Panc1 (cell line): ENCODE measurements at places on chromosomes 12 and 14. TPM values are rescaled to one million over a fixed set of nuclear protein-coding genes. Genes with fewer than 3 reads are reported as not detected.
A peak's percentile ranks its signal among the peaks of the same experiment; 100 is the strongest.

DNA sequence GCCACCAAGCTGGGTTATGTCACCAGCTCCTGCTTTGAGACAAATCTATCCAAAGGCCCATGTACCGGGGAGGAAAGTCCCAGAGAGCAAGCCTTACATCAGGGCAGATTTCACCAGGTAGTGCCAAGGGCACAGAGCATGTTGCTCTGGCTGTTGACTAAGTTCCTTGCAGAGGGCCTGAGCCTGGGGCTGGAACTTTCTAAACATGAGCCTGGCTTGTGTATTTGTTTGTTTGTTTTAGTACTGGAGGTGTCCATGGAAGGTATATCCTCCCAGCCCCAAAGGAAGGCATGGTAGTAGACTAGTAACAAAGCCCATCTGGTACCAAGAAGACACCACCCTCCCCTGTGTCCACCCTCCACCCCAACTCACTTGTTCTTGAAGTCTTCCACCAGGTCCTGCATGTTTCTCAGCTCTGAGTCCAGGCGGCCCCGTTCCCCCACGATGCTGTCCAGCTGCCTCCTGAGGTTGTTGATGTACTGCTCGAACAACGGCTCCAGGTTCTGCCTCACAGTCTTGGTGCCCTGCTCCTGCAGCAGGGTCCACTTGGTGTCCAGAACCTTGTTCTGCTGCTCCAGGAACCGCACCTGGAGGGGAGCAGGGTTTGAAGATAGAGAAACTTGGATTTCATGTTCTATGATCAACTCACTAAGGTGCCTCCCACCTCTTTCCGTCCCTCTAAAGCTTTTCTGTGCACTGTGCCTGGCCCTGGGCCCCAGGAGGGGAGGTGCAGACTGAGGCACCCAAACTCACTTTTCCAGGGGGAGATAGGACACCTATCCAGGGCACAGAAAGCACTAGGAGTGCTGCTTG lies 1.4 kb downstream of the KRT5 start:
- no peaks in the 10 kb centered on the region for H3K27me3 ChIP-seq
- H3K4me3 ChIP-seq, result no peak overlapping the region
- H3K4me1 ChIP-seq, result peaks cover 8% of the 10 kb centered on the region; the same call in 1 of the 2 replicates
- DNase-seq, result no peak

DNA sequence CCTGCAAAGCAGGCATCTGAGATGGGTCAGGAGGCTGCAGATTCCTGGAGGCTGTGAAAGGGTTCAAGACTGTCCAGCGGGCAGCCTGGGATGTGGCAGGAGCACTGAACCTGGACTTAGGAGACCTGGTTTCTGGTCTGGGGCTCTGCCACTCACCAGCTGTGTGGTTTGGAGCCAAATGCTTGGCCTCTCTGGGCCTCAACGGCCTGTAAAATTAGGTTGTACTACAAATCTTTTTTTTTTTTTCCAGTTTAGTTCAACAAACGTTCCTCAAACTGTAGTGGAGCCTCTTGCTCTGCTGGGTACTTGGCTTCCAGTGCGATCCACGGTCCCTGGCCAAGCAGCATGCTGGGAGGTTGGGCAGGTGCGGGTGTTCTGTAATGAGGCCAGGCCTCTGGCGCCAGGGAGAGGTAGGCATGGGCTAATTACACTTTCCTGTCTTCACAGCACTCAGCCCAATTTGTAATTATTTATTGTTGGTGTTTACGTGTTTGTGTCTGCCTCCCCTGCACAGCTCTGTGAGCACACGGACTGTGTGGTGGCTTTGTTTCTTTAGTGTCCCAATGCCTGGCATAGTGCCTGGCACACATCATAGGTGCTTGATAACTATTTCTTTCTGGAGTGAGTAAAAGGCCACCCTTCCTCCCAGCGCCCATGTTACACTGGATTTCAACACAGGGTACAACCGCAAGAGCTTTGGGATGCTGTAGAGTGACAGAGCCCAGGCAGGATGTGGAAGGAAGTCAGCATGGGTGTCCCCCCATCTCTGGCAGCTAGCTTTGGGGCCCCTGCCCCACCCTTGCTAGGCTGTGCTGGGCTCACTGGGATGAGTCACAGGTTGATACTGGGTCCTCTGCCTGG lies 5.8 kb upstream of the KRT80 start:
- H3K4me3 ChIP-seq, result no peak overlapping the region
- peak overlapping the region; percentile 65 for H3K27ac ChIP-seq
- H3K4me1 ChIP-seq, result peaks cover 62% of the 10 kb centered on the region
- H3K27me3 ChIP-seq, result no peaks in the 10 kb centered on the region
- DNase-seq, result no peak

DNA sequence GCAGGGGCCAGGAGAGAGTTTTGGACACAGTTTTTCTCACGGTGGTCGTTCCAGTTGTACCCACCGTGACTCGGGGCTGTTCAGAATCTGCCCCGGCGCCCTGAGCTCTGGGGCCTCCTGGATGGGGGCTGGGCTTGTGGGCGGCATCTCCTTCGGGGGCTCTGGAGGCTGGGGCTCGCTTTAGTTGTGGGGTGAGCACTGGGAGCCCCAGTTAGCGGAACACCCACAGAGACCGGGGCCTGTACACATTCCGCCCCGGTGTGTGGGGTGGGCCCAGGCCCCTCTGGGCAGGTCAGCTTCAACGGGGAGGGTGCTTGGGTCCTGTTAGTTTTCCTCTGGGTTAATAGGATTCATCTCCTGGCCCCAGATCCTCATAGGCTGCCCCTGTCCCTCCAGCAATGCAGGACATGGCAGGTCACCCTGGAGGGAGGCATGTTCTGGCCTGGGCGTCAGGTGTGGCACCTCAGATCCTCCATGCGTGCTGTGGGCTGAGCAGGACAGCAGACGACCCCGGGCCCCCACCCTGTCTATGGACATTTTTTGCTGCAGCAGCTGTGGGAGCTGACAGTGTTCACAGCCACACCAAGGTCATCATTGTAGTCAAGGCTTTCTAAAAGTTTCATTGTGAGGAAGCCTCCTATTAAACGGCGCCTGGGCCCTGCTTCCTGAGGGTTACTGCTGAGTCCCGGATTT lies 393.2 kb downstream of the TMEM121 start:
- H3K27me3 ChIP-seq, result no peaks in the 10 kb centered on the region
- no peak overlapping the region for H3K27ac ChIP-seq
- H3K4me3 ChIP-seq, result no peak overlapping the region

DNA sequence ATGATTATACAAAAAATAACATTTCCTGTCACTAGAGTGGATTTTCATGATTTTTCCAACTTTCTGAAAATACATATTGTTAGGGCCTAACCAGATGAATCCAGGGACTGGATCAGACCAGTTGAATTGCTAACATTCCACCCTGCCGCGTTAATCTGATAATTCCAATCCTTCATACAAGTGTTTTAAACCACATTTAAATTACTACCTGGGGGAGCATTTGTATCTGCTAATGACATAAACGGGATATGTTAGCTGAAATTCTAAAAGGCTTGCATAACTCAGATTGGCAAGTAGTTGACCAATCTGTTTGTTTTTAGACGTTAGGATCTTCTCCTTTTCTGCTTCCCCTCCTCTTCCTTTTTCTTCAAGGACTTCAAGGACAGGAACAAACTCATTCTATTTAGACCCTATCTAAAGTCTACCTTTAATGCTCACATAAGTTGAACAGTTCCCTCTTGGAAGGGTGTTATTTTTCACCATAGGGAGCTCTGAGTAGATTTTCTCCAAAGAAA lies 239.0 kb downstream of the ADAMTS20 start:
- no peak overlapping the region for H3K4me3 ChIP-seq
- no peaks in the 10 kb centered on the region for H3K4me1 ChIP-seq
- no peak for DNase-seq
- H3K27me3 ChIP-seq, result no peaks in the 10 kb centered on the region

DNA sequence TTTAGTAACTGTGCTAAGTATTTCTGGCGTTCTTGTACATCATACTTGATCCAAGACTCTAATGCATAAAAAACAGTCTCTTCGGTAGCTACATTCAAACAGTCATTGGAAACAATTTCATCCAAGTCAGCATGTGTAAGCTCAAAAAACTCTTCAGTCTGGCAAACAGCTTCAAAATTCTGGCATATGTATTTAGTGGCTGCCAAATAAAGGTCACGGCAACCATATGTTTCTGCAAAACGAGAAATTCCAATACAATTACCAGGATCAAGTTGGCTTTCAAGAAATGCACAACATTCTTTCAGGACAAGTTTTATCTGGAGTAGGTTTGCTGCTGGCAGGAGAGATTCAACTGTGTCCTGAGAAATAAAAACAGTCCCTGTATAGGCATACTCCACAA lies 16.5 kb downstream of the KLHL28 start:
- H3K27ac ChIP-seq, result no peak overlapping the region
- no peaks in the 10 kb centered on the region for H3K4me1 ChIP-seq
- H3K36me3 ChIP-seq, result no peaks in the 10 kb centered on the region; the same call in 1 of the 2 replicates
- no peak overlapping the region for H3K4me3 ChIP-seq

GRCh38 chr14:99671235-99672224 lies 12.6 kb upstream of the CYP46A1 start:
- no peaks in the 10 kb centered on the region for H3K36me3 ChIP-seq
- no peaks in the 10 kb centered on the region for H3K27me3 ChIP-seq
- no peak overlapping the region for H3K4me3 ChIP-seq

- H3K4me3 ChIP-seq, result no peak overlapping the region
- H3K36me3 ChIP-seq, result no peaks in the 10 kb centered on the region
- no peak overlapping the region for H3K27ac ChIP-seq
- no peaks in the 10 kb centered on the region for H3K27me3 ChIP-seq
- H3K4me1 ChIP-seq, result no peaks in the 10 kb centered on the region
Measured at GRCh38 chr14:91341334-91341733, 76.3 kb downstream of the CCDC88C start.

DNA sequence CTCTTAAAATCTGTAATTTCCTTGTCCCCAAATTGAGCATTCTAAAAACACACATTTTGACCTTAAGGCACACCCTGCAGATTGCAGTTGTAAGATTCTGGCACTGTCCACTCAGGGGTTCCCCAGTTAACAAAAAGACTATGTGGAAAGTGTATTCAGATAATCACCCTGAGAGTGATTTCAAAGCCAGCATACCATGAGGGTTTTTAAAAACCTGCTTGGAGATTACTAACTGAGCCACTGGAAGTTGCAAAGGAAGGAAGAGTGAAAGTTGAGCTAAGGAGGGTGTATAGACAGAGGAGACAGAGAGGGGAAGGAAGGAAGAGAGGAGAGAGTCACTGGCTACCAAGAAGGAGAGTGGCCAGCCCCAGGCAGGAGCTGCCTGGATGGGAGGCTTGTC lies 82.6 kb downstream of the EML1 start:
- H3K4me3 ChIP-seq, result no peak overlapping the region
- no peaks in the 10 kb centered on the region for H3K27me3 ChIP-seq
- no peaks in the 10 kb centered on the region for H3K4me1 ChIP-seq
- H3K36me3 ChIP-seq, result no peaks in the 10 kb centered on the region
- H3K27ac ChIP-seq, result no peak overlapping the region
- DNase-seq, result no peak

DNA sequence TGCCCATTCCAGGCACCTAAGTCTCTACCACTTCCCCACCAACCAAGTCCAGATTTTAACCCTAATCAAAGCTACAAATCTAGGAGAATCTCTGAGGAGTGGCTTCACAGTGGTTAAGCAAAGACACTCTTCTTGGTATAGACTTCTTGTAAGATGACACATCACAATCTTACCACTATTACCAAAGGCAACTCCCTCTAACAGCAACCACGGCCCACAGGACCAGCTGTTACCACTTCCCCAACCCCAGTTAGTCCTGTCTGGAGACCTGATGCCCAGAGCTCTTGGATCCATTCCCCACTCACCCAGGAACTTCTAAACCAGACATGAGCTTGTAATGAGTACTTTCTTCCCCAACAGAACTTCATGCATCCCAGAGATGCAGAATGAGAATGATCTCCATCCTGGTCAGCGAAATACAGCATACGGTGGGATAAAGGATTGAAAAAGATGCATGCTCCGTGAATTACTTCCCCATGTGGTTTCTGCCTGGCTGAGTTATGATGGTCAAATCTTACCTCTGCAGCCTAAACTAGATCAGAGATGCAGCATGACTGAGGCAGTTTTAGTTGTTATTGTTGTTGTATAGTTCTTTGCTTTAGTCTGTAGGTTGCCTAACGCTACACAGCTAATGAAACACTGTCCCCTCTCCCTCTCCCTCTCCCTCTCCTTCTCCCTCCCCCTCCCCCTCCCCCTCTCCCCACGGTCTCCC lies 87.7 kb upstream of the FOXN3 start:
- H3K27me3 ChIP-seq, result no peaks in the 10 kb centered on the region
- no peaks in the 10 kb centered on the region for H3K36me3 ChIP-seq
- no peak for DNase-seq
- H3K27ac ChIP-seq, result no peak overlapping the region

GRCh38 chr12:43914923-43915468 lies 79.1 kb downstream of the TMEM117 start:
- H3K27me3 ChIP-seq, result no peaks in the 10 kb centered on the region
- DNase-seq, result no peak
- no peak overlapping the region for H3K4me3 ChIP-seq
- no peaks in the 10 kb centered on the region; the same call in 1 of the 2 replicates for H3K4me1 ChIP-seq
- H3K27ac ChIP-seq, result no peak overlapping the region

DNA sequence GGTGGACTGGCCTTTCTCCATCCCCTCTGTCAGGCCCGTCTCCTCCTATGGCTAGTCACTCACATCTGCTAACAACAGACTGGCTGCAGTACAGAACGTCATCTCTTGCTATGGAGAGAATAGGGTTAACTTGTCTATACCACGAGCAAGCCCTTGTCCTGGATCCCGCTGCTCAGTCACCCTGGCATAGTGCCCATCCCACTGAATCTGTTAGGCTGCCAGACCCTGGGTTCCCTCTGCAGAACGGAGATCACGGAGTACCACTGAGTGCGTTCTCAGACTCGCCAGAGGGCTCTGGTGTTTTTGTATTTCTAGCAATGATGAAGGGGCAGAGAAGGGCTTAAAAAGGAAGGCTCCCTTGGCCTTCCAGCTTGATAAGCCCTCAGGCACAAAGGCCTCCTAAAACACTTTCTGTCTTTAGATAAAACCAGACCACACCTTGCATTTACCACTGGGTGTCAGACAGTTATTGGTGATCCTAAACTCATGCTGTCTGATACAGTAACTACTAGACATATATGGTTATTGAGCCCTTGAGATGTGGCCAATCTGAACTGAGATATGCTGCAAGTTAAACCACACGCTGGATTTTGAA lies 6.3 kb upstream of the NRIP2 start:
- H3K36me3 ChIP-seq, result no peaks in the 10 kb centered on the region
- H3K4me3 ChIP-seq, result no peak overlapping the region
- H3K4me1 ChIP-seq, result no peaks in the 10 kb centered on the region

DNA sequence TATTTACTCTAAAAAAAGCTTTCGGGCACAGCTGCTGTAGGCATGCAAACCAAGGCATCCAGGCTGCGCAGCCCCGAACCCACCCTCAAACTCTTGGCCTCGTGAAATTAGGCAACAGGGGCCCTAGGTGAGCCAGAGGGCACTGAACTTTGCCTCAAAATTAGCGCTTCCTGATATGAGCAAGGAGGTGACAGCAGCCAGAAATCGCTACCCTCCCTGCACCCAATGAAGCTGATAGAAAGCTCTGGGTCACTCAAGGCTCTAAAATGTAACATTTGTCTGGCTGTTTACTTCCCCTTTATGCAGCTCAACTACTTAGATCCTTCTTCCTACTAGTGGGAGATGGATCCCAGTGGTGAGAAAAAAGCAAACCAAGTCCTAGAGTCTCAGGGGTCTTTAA lies 61.8 kb downstream of the PITPNM2 start:
- peak overlapping the region; percentile 72 for H3K27ac ChIP-seq
- H3K4me3 ChIP-seq, result no peak overlapping the region
- DNase-seq, result no peak
- H3K36me3 ChIP-seq, result no peaks in the 10 kb centered on the region
- peaks cover 59% of the 10 kb centered on the region for H3K4me1 ChIP-seq

- no peak for DNase-seq
- no peak overlapping the region for H3K27ac ChIP-seq
Measured at GRCh38 chr12:67750513-67751183, 102.1 kb downstream of the DYRK2 start.

The CLIP1 gene
- total RNA-seq, result 117 TPM

The INTS13 gene
- total RNA-seq, result 55.9 TPM

The TC2N gene
- 0.49 TPM for total RNA-seq

The SLC6A12 gene
- 1.0 TPM for total RNA-seq

The GLT8D2 gene
- 0.54 TPM for total RNA-seq

The REM2 gene
- total RNA-seq, result 0.18 TPM
